ENCODE measurements at places on chromosomes 1 and 21. TPM values are rescaled to one million over a fixed set of nuclear protein-coding genes. Genes with fewer than 3 reads are reported as not detected.

DNA sequence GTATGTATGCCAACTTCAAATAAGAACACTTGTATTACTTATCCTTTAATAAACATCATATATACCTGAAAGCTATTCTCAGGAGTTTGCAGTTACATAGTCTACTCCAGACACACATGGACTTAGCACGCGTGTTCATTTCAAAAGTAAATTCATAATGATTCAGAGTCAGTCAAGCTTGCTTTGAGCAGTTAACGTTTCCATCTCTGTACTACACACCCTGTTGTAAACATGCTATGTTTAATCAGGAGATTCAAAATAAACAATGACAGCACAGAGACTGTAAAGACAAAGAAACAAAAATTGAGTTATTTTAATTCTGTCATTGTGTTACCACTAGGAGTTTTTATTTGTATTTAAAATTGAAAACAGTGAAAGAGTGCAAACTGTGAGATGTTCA lies 119.6 kb downstream of the NRIP1 start:
- DNase-seq, result no peak

DNA sequence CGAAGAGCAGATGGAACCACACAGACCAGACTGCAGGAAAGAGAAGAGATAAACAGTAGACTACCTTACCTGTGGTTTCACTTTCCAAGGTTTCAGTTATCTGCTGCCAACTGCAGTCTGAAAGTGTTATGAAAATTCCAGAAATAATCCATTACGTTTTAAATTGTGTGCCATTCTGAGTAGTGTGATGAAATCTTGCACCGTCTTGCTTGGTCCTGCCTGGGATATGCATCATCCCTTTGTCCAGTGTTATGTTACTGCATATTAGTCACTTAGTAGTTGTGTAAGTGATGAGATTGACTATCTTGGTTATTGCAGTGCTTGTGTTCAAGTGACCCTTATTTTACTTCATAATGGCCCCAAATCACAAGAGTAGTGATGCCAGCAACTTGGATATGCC lies 33.9 kb downstream of the DNAJC6 start:
- DNase-seq, result no peak

GRCh38 chr1:13593511-13594131 lies 10.0 kb downstream of the PDPN start:
- no peak for DNase-seq

DNA sequence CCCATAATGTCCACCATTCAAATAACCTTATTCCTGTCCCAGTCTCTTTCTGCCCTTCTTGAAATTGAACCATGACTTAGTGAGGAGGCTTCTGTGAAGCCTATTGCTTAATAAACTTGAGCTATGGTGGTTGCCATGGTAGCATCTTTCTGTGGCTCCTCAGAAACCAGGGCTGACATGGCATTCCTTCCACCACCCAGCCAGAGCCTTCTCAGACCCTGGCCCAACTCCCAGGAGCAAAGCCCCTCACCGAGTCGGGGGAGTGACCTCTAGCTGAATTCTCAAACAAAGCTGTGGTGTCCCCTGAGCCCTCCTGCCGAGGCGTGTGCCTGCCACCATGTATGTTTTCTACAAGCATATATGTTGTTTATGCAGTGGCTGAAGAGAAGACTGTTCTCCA lies 259.1 kb downstream of the CACNA1E start:
- no peak for DNase-seq

DNA sequence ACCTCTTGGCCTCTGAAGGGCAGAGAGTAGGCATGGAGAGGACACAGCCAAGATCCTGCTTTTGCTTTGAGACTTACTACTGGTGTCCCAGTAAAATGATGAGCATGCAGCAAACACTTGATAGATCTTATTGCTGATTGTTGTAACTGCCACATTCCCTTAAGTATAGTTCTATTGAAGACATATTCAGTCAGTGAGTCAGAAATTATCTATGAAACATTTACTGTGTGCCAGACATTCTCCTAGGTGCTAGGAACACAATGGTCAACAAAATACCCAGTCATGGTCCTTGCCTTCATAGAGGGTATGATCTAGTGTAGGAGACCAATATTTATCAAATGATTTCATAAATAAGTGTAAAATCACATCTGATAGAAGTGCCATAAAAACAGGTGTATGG lies 13.6 kb downstream of the STYXL2 start:
- DNase-seq, result no peak

- no peak for DNase-seq
Observed at GRCh38 chr1:234123867-234124266, 219.4 kb downstream of the SLC35F3 start.

Gene GBP6
- total RNA-seq, result 0.26 TPM

GRCh38 chr1:218171302-218171893 lies 113.7 kb upstream of the RRP15 start:
- DNase-seq, result no peak

GRCh38 chr1:68293122-68293521 lies 60.8 kb upstream of the WLS start:
- peak; percentile 10 for DNase-seq

Gene RNASEL
- 2.3 TPM for total RNA-seq

Gene LSM10
- total RNA-seq, result 22.3 TPM

Gene CSF3R
- 1.4 TPM for total RNA-seq

Gene GUCA2A
- not detected for total RNA-seq

DNA sequence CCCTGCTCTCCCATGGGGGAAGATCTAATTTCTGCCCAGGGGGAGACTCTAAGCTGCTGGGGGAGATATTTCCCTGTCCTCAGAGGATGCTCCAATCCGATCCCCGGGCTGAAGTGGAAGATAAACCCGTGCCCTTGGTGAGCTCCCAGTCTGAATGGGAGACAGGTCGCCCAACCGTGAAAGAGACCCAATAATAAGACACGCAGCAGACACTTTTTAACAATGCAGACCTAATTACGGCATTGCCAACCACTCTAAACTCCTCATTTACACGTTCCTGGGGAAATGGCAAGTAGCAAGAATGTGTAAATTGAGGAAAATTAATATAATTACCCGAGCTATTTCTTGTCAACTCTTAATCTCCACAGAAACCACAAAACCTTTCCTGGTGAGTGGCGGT lies 48.7 kb upstream of the ACTL8 start:
- DNase-seq, result no peak

GRCh38 chr1:247198781-247199180 lies 27.0 kb upstream of the ZNF124 start:
- DNase-seq, result no peak

DNA sequence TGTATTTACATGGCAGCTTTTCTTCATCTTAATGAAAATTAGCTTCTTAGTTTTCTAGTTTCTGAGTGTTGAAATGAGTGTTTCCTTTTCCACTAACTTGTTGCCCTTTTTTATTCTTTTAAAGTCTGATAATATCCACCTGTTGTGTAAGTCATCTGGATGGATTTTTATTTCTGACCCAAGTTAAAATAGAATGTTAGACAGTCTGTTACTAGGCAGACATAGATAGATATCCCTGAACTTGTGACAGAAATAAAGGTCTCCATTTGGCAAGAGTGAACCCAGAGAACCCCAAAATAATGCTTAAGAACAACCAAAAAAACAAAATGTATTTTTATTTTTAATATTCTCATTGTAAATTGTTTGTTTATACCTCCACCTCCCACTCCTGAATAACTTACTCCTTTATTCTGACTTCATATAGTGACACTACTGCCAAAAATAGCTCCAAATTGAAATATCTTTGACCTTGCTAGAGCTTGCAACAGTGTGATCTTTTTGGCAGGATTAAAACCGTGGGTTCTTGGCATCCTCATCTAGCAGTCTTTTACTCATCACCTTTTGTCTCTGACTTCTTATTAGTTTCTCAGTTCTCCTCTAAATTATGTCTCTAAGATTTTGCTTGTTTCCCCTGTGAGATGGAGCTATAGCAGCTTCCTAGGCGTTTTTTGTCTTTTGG lies 26.9 kb upstream of the SH3D21 start:
- DNase-seq, result no peak

DNA sequence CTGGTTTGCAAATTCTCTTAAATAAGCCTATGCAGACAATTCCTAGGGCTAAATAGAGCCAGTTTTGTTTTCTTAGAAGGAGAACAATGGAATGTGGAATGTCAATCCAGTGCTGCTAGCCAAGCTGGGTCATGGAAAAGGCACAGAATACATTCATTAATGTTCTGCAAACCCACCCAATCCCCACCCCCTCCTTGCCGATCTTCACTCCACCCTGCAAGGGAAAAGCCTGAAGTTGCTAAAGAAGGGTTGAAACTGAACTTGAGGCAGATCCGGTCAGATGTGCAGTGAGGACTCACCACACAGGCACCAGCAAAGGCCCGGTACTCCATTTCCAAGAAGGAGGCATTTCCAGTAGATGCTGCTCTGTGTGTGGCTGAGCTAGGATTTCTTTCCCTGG lies 179.6 kb downstream of the PLPP3 start:
- no peak for DNase-seq

Gene NCF2
- total RNA-seq, result 0.67 TPM

DNA sequence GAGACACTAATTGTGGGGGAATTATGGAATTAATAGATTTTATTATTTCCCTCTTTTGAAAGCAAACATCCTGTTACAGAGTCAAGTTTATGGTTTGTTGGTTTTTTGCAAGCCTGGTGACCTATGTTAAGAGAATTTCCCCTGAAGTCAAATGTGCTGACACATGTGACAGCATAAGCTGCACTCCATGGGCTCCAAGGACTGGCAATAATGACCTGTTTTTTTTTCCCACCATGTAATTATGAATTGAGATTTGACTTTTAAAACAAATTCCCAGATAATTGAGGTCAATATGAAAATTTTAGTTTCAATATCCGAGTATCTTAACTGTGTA lies 242.5 kb upstream of the SGIP1 start:
- no peak for DNase-seq

Gene GALE
- 33.9 TPM for total RNA-seq

DNA sequence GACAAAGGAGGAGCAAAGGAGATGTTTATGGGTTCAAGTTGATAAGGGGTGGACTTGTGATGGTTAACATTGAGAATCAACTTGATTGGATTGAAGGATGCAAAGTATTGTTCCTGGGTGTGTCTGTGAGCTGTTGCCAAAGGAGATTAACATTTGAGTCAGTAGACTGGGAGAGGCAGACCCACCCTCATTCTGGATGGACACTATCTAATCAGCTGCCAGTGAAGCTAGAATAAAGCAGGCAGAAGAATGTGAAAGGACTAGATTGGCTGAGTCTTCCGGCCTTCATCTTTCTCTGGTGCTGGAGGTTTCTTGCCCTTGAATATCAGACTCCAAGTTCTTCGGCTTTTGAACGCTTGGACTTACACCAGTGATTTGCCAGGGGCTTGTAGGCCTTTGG lies 98.7 kb upstream of the DAB1 start:
- DNase-seq, result no peak

Gene SLAMF6
- not detected for total RNA-seq

Gene LAX1
- not detected for total RNA-seq

Gene CRNN
- total RNA-seq, result not detected

DNA sequence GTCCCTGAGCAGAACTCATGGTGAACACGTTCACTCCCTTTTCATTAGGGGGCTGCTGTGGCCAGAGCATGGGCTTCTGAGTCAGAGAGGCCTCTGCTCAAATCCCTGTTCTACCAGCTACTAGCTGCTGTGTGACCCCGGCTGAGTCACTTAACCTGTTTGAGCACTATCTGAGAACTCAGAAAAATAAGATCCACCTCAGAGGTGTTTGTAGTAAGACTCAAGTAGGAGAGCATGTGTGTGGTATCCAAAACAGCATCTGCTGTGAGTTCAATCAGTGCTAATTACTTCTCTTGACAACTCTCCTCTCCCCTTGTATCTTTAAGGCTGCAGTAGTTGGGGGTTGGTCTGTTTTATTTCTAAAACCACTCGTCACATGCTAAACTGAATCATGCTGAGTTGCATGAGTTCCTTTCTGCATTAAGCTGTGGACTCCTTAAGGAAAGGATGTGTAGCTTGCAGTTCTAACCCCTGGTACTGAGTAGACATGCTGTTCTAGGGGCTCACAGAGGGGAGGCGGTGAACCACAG lies 39.7 kb upstream of the JUN start:
- no peak for DNase-seq

DNA sequence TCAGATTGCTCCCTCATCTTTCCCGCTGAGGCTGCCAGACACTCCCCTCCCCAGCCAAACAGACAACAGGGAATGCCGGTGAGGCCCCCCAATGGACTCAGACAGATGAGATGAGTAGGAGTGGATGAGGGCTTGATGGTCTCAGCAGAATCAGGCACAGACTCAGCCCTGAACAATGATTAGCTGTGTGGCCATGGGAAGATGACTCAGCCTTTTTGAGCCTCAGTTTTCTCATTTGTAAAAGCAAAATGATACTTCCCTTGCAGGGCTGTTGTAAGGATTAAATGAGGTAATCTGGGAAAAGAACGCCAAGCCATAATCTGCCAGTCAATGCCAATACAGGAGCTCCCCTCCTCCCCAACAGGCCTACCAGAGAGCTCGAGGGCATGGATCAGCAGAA lies 12.4 kb downstream of the C1orf198 start:
- no peak for DNase-seq

- DNase-seq, result no peak
Observed at GRCh38 chr1:8590721-8591351, 226.6 kb downstream of the RERE start.

DNA sequence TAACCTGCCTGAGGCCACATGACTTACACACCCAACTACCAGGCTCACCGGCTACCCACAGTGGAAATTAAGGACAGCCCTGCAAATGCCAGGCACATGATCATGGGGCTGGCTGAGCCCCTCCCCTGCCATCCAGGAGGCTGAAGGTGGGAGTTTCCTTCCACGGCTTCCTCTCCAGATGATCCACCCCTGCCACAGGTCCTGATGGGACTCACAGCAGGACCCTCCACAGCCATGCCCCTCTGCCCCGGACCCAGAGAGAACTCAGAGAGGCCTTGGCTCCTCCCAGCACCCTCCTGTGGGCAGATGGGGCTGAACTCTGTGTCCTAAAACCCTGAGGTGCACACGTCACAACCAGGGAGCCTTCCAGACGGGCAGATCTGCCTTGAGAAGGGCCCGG lies 29.1 kb upstream of the CASZ1 start:
- no peak for DNase-seq

GRCh38 chr1:180310095-180310494 lies 80.0 kb downstream of the LHX4 start:
- DNase-seq, result no peak

GRCh38 chr1:116902027-116902426 lies 7.7 kb upstream of the PTGFRN start:
- no peak for DNase-seq

GRCh38 chr1:20224546-20224945 lies 38.2 kb upstream of the PLA2G2C start:
- DNase-seq, result no peak
